Stimulated activated CD4-positive, alpha-beta T cell treated with anti-CD3 and anti-CD28 coated beads, Interleukin-1b, Interleukin-23, amount 100 ng/mL, for 4 hours (primary cell): ENCODE measurements at places on chromosomes 7 and 10.

DNA sequence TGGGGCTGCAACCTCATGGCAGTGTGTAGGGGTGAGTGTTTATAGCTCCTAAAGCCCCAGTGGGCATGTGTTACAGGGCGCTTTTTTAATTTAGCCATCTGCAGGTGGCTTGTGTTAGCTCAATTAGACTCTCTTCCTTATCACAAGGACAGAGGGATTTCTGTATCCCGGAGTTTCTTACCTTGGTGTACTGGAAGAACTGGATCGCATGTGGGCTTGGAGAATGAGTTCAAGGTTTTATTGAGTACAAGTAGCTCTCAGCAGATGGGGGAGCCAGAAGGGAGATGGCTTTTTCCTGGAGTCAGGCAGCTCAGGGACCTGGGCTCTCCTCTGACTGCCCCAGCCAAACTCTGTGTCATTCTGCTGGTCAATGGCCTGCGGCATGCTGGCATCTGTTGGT is 153.5 kb upstream of the C7orf33 start:
- no peak for DNase-seq

DNA sequence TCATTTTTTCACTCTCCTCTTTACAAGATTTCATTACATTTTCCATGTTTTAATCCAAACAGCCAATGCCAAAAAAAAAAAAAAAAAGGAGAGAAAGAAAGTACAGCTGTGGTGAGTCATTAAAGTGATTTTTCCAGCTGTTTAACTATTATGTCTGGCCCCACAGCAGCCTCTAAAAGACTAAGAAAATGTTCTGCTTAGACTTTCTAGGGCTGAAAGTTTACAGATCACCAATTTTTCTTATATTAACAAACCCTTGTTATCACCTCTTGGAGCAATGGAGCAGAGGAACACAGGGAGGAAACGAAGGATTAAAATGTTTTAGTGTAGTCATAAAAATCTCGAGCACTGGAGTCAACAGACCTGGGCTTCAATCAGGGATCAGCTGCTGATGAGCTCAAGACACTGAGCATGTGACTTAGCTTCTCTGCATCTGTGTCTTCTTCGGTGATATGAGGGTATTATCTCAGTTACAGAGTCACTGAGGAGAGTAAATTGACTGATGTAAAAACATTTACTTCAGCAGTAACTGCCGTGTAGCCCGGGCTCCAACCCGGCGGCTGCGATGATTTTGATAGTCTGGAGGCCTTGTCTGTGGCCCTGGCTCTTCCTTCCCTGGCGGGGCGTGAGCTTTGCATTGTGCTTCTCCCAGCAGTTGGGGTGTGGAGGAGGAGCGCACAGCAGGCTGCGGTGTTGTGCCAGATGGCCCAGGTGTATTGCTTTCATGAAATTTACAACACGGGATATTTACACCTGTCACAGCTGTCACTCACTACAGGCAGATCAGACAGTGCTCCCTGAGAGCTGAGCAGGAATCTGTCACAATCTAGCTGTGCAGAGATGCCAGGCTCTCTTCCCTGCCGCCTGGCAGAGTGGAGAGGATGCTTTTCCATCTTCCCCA is 298.3 kb upstream of the FZD8 start:
- DNase-seq = no peak

DNA sequence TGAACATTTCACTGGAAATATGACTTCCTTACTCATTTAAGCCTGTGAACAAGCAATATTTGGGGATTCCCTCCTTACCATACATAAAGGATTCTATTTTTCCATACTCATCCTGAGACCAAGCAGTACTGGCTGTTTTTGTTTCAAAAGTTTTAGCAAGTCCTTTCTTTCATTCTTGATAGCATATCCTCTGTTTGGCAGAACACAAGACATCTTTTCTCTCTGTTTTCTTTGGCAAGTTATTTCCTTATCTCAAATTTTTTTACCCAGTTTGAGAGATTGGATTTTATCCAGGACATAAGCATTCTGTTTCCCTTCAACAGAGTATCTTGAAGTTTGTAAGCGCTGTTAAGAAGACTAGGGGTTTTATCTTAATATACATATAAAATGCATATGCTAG is 3.0 kb upstream of the WASL start:
- no peak for DNase-seq

- no peak for DNase-seq
Observed at GRCh38 chr7:128203710-128204214, 37.3 kb upstream of the LEP start.

DNA sequence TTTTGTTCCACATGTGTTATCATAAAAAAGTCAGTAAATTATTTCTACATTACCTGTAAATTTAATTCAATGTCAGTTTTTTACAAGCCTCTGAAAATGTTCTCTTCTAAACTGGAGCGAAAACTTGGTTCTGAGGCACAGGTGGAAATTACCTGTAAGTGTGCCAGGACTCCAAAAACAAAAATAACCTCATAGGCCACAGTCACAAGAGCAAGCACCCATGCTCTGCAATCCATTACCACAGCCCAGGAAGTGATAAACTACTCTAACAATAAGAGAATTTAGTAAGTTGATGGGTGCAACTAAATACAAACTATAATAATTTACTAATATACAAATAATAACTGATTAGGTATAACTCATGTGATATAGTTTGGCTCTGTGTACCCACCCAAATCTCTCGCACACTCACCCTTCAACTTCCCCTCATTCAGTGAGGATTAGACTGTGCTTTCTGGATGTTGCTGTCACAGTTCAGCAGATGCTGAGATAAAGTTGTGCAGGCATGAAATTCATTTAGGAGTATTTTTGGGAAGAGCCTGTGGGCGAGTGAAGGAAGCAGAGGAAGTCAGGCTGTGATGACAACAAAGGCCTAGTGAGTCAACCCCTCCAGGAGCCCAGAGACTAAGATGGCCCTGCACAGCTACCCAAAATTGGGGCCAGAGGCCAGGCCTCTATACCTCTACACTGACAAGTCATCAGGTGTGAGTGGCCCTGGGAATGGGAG is 16.3 kb upstream of the GIMAP6 start:
- DNase-seq = no peak
